Activated naive CD4-positive, alpha-beta T cell (primary cell): ENCODE measurements at places on chromosomes 2 and 18.

DNA sequence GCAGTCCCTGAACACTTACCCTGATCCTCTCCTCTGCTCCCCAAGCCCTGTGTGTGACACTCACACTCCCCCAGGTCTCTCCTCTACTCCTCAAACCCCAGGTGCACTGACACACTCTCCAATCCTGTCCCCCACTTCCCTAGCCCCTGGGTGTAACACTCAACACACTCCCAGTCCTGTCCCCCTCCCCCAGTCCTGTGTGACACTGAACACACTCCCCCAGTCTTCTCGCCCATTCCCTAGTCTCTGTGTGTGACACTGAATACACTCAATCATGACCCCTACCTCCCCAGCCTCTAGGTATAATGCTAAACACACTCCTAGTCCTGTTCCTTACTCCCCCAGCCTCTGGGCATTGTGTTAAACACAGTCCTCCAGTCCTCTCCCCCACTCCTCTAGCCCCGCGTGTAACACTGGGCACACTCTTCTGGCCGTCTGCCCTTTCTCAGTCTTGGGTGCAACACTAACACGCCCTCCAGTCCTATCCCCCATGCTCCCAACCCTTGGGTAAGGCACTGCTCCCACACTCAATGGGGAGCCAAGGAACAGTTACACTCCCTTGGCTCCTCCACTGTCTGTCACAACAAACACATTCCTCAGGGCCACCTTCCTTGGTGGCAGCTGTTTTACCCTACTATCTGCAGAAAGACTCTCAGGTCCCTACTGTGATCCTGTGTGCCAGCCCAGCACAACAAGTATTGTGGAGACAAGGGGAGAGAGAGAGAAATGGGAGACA, 82.5 kb upstream of the PKDCC start:
- no peak for DNase-seq

DNA sequence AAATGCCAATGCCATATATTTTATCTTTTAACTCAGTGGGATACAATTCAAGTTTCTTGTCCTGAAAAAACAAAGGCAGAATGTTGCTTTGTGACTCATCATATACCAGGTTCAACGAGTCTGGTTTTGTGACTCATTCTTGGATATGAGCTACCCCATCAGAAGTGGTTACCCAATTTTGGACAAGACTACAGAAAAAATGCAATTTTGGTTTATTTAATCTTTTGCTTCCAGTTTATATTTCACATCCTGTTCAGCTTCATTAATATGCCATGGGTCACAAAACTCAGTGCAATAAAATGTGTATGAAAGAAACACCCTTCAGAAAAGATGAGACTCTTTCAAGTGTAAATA, 25.0 kb downstream of the FN1 start:
- no peak for DNase-seq

DNA sequence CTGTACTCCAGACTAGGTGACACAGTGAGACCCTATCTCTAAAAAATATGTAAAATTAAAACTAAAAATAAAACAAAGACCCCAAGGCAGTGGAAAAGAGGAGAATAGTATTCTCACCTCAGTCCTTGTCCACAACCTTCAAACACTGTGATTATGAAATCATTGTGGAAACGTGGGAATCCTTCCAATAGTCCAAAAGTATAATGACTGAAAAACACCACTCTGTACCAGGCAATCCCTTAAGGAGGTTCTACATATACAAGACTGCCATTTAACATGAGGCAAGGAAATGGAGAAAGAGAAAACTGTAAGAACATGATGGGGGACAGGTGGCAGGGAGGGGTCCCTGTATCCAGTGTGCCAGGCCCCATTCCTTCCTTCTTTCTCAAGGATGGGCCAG, 66.1 kb downstream of the ACVR1 start:
- no peak for DNase-seq

GRCh38 chr18:79801641-79802040, 3.9 kb downstream of the KCNG2 start:
- no peak for DNase-seq

- no peak for DNase-seq
Observed at GRCh38 chr2:174444761-174445160, 42.1 kb downstream of the GPR155 start.

GRCh38 chr2:68121873-68122679, 35.6 kb upstream of the PNO1 start:
- DNase-seq, result peak; percentile 77

- no peak for DNase-seq
Observed at GRCh38 chr2:153464395-153464794, 14.2 kb downstream of the RPRM start.

DNA sequence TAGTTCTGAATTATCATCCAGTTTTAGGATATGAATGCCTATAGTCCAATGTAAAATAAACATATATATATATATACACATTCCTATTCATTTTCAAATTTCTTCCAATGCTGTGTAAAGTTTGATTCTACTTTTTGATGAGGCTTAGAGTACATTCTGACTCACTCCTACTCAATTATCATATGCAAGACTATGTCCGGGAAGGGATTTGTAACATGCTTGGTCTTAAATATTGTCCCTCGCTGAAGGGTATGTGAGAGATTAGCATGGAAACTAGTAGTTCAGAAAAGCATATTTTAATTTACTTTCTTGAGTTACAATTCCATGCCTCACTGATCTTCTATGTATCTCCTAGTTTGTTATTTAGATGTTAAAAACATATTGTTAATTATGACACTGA, 377.7 kb upstream of the MAP2 start:
- no peak for DNase-seq

GRCh38 chr18:52462853-52463252, 122.9 kb downstream of the DCC start:
- DNase-seq, result no peak

DNA sequence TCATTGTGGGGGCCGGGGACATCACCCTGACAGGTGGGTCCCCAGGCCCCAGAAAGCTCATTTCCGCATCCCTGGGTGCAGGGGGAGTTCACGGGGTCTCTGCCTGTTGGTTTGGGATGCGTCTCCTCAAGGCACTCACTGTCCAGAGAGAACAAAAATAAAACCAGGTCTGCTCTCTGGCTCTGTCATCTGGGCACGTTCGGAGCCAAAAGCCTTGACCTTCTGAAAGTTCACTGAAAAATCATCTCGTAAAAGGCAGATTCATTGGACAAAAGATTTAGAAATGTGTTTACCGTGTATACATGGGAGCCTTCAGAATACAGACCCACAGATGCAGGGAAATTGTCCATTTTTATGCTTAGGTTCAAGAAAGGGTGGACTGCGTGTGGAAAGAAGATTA, 26.6 kb downstream of the MLPH start:
- DNase-seq, result no peak

DNA sequence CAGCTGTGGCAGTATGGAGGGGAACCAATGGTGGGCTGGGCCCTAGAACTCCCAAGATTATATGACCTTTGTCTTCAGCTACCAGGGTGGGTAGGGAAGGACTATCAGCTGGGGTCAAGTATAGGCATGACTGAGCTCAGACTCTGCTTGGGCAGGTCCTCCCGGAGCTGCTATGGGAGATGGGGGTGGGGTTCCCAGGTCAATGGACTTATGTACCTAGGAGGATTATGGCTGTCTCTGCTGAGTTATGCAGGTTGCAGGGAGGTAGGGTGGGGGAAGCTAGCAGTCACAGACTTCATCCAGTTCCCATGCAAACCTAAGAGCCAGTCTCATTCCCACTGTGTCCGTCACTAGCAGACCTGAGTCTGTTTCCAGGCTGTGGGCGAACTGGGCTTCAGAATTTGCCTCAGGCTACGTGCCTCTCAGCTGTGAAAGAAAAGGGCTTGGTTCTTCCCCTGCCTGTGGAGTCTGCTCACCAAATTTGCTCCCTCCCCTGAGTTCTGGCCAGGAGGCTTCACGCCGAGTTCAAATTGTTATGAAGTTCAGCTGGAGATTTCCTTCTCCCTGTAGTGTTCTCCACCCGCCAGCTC, 985.8 kb upstream of the NRXN1 start:
- DNase-seq, result no peak

GRCh38 chr2:43055086-43055912, 171.1 kb downstream of the ZFP36L2 start:
- DNase-seq, result no peak
